Spleen (tissue), 13 donors: ENCODE measurements at places on chromosomes 4 and X. TPM values are rescaled to one million over a fixed set of nuclear protein-coding genes. Genes with fewer than 3 reads are reported as not detected.

Gene GRIA3
- not detected for total RNA-seq

Gene ZNF718
- 12.0 TPM for total RNA-seq

Gene IL2
- not detected for total RNA-seq

Gene SULT1B1
- total RNA-seq = 46.5 TPM
